ENCODE measurements at places on chromosomes 3 and 15.

GRCh38 chr3:45011756-45012508, 14.2 kb upstream of the CLEC3B start:
- no peak for DNase-seq

DNA sequence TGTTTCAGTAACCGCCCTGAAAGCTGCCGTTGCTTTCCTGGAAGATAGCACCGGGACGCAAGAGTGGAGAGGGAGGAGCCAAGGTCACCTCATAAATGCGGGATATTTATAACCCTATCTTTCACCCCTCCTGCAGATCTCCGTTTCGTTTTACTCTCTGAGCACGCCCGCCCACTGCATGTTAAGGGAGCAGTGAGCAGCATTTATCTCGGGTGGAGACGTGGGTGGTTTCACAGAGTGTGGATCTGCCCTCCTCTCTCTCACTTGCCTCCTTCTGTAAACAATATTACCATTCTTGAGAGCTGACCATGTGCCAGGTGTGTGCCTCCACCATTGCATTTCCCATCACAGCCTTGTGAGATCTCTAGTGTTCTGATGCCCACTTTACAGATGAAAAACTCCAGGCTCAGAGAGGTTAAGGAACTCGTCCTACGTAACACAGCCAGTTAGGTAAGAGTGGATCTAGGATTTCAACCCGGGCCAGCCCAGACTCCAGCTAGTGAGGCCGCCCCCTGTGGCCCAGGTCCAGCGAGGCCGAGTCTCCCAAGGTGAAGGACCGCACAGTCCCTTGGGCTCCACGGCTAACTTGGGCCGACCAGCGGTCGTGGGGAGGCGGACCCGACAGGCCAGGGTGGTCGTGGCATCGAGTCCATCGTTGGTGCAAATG, 16.9 kb upstream of the SEMA4B start:
- no peak for DNase-seq

- DNase-seq = no peak
Measured at GRCh38 chr15:51382787-51383186, 41.3 kb downstream of the GLDN start.

GRCh38 chr3:124761250-124761796, 31.1 kb downstream of the UMPS start:
- peak; percentile 53 for DNase-seq

DNA sequence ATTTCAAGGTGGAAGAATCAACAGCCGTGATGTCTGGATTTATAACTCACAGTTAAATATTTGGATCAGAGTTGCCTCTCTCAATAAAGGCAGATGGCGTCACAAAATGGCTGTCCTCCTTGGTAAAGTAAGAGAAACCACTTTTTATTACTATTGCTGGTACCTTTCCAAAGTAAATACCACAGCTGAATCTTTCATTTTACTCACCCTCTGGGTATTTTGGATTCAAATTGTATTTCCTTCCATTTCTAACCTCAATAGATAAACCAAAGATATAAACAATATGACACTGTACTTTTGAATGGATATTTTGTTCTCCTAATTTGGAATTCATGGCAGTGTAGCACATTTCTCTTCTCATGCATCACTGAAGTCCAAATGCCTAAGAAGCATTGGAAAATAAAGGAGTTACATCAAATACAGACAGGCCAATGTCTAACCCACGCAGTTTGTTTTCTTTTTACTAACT, 29.5 kb downstream of the KLHL24 start:
- DNase-seq = no peak

DNA sequence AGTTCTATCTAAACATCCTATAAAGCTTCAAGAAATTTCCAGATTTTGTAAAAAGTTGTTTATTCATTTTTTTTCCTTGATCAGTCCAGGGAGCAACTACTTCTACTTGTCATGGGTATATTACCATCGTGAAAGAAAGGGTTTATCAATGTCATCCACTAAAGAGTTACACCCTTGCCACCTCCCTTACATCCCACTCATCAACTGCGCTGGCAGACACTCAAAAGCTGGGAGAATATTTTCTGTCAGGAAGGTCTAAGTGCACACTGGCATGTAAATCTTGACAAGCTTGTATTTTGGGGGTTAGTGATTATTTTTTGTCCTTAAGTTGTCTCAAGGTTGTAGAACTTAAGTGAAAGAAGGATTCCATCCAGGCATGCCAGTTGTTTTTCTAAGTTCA, 188.3 kb upstream of the ARL6 start:
- DNase-seq = no peak

GRCh38 chr15:79028411-79028964, 62.1 kb downstream of the RASGRF1 start:
- DNase-seq = no peak

- no peak for DNase-seq
Measured at GRCh38 chr3:141963301-141963700, 86.9 kb downstream of the ATP1B3 start.

DNA sequence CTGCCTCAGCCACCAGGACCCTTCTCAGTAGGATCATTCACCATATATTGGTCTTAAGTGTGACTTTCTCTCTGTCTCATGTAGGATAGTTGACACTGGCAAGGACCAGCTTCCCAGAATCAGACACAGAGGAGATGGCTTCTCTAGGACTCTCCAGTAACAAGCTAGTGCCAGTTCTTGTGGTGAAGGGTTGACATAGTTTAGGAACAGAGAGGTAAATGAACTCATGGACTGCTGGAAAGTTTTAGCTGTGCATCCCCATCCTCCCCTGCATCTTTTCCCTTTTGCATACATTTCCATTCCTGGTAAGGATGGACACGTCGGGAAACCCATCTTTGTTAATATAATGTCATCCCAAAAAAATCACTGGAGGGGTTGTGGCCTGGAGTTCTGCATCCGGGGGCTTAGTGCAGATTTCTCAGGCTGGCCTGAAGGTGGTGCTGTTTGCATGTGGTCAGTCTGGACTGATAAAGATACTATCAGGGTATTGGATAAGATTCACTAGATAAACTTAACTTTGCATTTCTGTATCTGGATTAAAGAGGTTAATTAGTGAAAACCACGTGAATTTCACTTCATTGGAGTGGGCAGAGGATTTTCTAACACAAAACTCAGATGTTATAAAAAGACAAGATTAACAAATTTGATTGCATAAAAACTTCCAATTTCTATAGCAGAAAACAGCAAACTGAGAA, 110.8 kb downstream of the TBC1D2B start:
- DNase-seq = no peak

- DNase-seq = no peak
Measured at GRCh38 chr15:35926007-35926380, 380.0 kb upstream of the DPH6 start.

DNA sequence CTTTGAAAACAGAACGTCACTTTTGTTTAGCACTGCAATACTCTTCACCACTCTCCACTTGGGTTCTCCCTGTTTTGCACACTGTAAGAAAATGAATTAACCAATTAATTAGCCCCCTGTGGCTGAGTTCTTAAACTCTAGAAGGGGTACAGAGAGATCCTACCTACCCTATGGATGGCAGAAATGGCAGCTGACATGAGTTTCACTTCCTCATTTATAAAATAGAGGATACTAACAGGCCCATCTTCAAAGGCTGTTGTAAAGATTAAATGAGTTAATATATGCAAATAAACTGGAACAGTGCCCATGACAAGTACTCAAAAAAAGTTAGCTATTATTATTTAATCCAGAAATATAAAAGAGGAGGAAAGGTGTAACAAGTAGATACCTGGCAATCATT, 36.9 kb downstream of the SUCLG2 start:
- DNase-seq = no peak

- no peak for DNase-seq
Measured at GRCh38 chr3:172129850-172130716, 90.7 kb downstream of the FNDC3B start.

DNA sequence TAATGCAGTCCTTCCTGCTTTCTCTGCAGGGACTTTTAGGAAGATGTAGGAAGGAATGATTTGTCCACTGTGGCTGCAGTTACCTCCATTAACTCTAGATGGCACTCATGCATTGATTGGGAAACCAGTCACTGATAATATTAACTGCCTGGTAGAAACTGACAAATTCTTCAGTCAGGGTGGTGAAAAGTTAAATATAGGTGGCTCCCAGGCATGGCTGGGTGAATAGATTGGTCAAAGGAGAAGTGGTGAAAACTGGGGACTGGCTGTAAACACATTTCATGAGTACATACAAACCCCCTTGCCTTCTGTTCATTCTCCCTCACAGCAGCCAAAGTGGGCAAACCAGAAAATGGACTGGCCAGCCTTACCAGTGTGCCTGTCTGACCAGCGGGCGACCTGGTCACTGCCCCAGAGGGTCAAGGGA, 333.4 kb downstream of the THSD4 start:
- DNase-seq = no peak

DNA sequence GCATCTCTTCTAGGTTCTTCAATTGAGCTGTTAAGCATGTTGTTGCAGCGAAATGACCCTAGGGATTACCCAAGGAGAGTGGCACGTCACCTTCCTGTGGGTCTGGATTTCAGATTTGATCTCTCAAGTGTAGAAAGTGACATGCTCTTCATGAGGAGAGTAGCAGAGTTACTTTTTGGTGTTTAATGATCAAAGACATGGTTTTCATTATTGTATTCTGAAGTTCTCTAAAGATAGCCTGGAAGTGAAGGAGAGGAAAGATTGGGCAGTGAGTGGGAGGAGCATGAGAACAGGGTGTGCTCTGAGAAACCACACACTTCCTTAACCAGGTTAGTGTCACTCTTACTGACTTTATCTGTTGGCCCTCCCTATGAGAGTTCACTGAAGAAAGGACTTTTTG, 153.6 kb downstream of the AKAP13 start:
- no peak for DNase-seq

DNA sequence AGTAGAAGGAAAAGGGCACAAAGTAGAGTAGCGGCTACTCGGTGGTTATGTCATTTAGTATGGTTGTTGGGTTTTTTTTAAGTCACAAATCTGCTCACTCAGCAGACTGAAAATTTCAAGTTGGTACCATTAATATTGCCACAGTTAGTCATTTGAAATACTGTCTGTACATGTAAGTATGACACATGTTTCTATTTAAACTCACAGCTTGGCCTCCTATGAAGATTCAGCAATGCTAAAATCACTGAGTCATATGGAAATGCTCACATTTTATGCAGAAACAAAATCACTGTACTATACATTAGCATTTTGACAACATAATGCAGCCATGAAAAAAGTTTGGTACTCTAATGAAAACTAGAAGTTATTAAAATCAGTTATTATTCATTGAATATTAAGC, 571.9 kb downstream of the TAFA4 start:
- DNase-seq = no peak

- DNase-seq = no peak
Measured at GRCh38 chr3:31002730-31003129, 108.3 kb upstream of the GADL1 start.

DNA sequence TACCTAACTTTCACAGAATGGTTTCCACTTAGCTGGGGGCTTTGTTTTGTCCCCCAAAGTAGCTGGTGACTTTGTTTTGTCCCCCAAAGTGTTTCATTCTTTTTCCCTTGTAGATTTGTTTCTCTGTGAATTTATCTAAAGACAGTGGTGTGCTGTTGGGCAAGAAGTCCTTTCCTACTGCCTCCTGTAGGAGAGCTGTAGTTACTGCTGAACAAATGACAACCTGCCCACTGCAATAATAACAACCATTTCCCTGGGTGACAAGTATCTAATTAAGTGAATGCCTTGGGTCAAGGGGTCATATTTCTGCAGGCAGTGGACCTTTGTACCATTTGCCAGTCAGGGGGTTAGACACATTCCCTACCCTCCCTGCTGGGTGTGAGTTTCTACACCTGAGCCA, 125.4 kb upstream of the BFSP2 start:
- DNase-seq = no peak

- DNase-seq = no peak
Measured at GRCh38 chr3:194339356-194339755, 11.8 kb downstream of the CPN2 start.

DNA sequence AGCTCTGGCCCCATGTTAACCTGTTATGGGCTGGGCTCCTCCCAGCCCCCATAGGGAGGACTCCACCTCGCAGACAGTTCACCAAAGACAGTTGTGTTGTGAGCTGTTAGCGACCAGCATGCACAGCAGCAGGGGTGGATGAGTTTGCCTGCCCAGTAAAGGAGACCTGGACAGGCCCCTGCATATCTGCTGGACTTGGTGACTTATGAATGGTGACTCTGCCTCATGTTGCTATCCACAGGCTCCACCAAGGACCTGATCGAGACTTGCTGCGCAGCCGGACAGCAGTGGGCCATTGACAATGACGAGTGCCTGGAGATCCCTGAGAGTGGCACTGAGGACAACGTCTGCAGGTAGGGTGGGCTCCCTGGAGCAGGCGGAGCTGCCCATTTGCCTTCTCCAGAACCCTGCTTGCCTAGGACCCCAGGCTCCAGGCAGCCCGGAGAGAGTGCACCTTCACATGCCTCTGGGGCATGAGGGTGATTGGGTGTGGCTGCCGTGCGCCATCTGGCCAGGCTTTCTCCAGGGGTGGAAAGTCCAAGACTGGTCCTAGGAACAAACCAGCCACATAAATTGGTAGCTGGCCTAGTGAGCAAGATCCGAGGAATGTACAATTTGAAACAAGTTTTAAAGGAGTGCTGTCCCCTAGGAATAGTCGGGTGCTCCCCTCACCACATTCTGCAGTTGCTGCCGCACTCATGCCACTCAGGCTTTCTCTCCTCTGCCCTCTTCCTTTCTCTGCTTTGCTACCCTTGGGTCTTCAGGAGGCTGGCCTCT, 59.1 kb downstream of the FBLN2 start:
- no peak for DNase-seq

DNA sequence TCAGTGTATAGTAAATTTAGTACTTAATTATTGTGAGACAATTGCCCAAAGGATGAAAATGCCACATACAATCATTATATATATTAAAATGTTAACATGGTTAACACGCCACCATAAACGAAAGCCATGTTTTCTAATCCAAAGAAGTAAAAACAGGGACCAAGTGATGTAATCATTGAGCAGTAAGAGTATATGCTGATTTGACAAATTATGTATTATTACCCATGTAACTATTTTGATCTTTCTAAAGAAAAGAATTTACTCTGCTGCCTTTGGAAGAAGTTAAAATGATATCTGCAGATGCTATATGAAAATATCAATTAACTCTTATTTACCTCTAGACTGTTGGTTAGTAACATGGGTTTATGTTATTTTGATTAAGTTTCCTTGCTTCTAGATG, 150.2 kb downstream of the NAALADL2 start:
- no peak for DNase-seq

DNA sequence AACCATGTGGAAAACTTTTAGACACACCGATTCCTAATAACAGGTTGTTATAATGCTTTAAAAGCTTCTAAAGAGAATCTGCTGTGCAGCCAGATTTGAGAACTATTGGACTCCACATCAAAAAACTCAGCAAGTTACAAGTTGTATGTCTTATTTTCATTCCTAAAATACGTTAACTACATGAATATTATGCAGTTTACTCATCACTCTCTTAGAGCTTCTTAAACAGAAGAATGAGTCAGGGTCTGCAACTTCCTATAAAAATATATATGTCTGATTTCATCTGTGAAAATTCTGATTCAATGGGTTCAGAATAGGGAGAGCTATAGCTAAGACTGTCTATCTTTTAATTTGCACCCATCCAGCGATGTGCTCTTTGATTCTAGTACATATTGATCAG, 244.2 kb upstream of the EPHA3 start:
- no peak for DNase-seq

- no peak for DNase-seq
Measured at GRCh38 chr3:183690402-183690995, 7.1 kb upstream of the YEATS2 start.
